ENCODE measurements at places on chromosomes 7 and 10.

- no peak for DNase-seq
These were observed 12.8 kb downstream of the NOS3 start for GRCh38 chr7:151003572-151003971.

DNA sequence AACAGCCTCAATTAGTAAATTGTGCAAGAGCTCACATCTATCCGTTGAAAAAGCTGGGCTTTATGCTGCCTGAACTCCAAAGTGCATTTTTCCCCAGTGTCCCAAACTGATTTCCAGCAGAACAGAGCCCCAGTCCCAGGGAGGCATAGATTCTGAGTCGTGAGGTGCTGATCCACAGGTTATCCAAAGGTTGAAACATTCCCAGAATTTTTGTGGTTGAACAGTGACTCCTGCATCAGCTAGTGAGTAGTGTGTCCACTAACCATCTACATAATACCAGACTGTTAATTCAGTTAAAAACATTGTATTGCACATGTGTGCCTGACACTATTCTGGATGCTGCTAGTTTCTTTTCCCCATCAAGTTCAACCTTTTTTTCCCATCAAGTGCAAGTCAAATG, 761.5 kb downstream of the GATA3 start:
- DNase-seq = peak; percentile 37

- DNase-seq = no peak
These were observed 77.6 kb upstream of the IMMP2L start for GRCh38 chr7:111639934-111640333.

- no peak for DNase-seq
These were observed 119.0 kb downstream of the FZD1 start for GRCh38 chr7:91383053-91383904.

Data from Caki2 (cell line).